T-helper 1 cell (primary cell): ENCODE measurements at places on chromosomes 1 and 21.

DNA sequence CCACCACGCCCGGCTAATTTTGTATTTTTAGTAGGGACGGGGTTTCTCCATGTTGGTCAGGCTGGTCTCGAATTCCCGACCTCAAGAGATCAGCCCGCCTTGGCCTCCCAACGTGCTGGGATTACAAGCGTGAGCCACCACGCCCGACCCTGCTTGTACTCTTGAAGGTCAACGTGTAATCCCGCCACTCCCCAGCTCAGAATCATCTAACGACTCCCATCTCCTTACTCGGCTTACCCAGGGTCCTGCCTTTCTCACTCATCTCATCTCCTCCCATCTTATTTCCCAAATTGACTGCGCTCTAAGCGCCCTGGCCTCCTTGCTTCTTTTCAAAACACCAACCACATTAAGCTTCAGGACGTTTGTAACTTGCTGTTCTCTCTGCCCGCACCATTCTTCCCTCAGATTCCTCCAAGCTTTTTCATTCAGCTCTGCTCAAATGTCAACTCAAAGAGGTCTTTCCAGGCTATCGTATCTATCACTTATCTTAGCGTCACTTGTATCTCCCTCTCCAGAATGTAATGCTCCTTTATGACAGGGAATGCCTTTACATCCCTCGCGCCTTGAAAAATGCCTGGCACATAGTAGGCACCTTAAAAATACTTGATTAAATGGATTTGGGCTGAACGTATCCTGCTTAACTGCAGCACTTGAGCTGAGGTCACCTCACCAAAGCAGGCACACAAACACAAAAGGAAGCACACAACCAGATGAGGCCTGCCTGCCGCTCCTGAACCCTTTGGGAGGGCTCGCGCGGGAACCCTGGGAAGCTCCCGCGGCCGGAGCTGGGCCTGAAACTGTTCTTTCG, 1.4 kb upstream of the USP1 start:
- DNase-seq: no peak

- no peak for DNase-seq
Measured at GRCh38 chr1:32111789-32112188, 3.9 kb downstream of the KPNA6 start.

- no peak for DNase-seq
Measured at GRCh38 chr1:211381481-211382181, 55.0 kb downstream of the TRAF5 start.

- peak; percentile 54 for DNase-seq
Measured at GRCh38 chr1:150464422-150464826, 22.8 kb upstream of the TARS2 start.

- DNase-seq: no peak
Measured at GRCh38 chr1:15153842-15154479, 414 bp downstream of the TMEM51 start.

DNA sequence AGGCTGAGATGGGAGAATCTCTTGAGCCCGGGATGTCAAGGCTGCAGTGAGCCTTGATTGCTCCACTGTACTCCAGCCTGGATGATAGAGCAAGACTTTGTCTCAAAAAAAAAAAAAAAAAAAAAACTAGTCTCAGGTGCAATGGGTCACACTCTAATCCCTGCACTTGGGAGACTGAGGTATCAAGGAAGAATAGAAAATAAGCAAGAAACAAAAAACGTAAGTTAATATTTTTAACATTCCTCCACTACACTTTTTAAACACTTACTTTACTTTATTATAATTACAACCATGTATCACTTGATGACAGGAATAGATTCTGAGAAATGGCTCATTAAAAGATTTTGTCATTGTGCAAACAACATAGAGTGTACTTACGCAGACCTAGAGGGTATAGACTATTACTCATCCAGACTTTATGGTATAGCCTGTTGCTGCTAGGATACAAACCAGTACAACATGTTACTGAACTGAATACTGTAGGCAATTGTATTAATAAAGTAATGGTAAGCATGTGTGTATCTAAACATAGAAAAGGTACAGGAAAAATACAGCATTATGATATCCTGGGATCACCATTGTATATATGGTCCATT, 1244.1 kb upstream of the ADGRL4 start:
- DNase-seq: no peak

DNA sequence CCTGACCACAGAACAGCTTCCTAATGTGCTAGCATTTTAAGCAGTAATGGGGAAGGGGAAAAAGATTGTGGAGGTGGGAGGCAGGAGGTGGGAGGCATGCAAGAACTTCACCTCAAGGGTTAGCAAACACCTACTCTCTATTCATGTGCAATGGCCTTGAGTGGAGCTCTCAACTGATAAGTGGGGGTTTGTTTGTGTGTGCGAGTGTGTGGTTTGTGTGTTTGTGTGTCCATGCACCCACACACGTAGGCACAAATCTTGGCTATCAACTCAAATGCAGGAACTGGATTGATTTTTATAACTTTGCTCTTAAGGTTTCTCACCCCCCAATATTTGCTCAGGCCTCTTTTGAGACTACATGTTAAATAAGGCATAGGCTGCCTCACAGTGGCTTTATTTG, 78.6 kb downstream of the SYT6 start:
- no peak for DNase-seq

GRCh38 chr1:222886194-222886854, 71.5 kb downstream of the DISP1 start:
- DNase-seq: no peak

DNA sequence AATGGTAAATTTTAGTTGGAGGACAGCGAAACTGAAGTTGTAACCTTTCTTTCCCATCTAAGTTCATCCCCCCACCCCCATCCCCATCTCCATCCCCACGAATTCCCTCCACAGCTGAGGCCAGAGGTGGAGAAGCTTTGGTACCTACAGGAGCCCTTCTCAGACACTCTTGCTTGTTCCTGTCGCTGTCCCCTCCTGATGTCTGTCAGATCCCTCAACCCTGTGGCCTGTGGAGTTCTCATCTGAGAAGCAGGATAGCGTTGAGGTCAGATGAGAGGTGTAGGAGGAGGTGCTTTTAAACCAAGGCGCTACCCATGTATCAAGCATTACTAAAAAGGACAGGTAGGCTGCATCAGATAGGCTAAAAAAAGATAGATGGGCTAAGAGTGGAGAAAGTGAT, 769 bp downstream of the NTPCR start:
- no peak for DNase-seq

DNA sequence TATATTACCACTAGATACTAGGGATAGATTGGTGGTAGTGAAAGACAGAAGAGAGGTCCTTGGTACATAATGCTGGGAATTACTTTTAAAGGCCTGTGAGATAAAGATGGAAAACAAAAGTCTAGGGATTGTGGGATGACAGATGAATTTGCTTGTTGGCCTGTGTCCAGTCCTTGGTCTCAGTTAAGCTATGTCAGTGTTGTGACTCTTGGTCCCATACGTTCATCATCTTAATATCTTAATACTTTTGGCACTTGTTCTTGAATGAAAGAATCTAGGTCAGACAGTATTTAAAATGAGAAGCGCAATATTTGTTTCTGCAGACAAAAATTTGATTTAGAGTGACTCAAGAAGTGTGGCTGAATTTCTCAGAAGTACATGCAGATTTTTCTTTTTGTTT, 7.6 kb downstream of the RPL5 start:
- DNase-seq: no peak

GRCh38 chr1:63640633-63641567, 47.7 kb downstream of the PGM1 start:
- DNase-seq: no peak

GRCh38 chr1:220882061-220882891, 3.0 kb downstream of the HLX start:
- DNase-seq: no peak

DNA sequence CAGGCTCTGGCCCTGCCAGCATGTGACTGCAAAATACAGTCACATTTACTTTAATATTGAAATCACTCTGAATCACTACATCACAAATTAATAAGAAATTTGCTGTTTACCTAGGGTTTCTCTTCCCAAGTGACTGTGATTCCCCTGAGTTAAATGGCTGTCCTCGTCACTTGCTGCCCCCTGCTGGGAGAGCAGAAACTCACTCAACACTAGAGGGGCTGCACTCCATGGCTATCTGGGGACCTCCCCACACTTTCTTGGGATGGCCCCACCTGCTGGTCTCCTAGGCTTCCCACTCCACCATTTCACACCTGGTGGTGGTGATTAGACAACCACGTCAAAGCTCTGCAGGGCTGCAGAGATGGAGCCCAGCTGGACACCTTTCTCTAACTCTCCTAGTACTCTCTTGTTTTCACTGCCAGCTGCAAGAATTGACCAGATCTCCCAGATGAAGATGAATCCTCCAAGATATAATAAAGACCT, 63.4 kb downstream of the CD2 start:
- DNase-seq: peak; percentile 67

DNA sequence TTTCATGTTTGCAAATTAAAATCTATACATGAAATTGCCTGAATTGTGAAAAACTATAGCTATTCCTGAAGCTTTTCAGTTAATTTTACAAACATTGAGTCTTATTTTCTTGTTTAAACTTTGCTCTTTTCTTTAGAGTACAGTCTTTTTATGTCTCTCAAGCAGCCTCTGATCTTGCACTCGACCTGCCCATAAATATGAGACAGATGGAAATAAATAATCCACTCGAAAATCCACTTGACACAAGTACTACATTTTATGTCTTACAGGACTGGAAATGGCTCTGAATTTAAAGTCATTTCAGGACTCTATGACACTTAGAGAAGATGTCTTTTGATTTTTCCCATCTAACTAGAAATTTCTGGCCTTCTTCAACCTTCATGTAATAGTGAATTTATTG, 283.8 kb downstream of the USP25 start:
- DNase-seq: no peak

- no peak for DNase-seq
Measured at GRCh38 chr1:208303743-208304712, 59.8 kb upstream of the PLXNA2 start.

GRCh38 chr21:30306884-30307283, 13.2 kb downstream of the KRTAP26-1 start:
- DNase-seq: no peak

DNA sequence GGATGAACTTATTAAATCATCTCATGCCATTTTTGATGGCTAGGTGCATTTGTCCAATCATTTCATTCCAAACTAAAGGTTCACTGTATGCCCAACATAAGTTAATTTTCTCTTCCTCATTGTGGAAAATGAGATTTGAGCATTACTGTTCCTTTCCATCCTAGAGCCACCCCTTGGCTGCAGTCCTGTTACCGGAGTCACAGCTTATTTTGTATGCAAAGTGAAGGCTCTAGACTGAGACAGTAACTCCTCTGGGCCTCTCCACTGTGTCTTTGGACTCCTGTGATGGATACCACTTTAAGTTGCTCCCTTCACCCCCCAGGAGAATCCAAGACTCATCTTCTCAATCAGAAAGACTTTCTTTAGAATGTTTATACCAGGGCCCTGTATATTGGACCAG, 59.7 kb downstream of the FGGY start:
- DNase-seq: no peak

GRCh38 chr1:88873737-88874349, 17.5 kb downstream of the GTF2B start:
- no peak for DNase-seq
